A673 (cell line): ENCODE measurements at places on chromosomes 13 and 19. TPM values are rescaled to one million over a fixed set of nuclear protein-coding genes. Genes with fewer than 3 reads are reported as not detected.

SAMD4B gene
- 157 and 168 TPM in 2 replicates for total RNA-seq

MEIS3 gene
- total RNA-seq, result 9.6 and 21.3 TPM in 2 replicates

RASAL3 gene
- total RNA-seq, result 1.1 TPM in 2 replicates

MCEMP1 gene
- 4.0 and 4.1 TPM in 2 replicates for total RNA-seq

IGFL2 gene
- 0.45 and 0.59 TPM in 2 replicates for total RNA-seq

RPL18A gene
- total RNA-seq, result 1,852 and 1,889 TPM in 2 replicates

GPR18 gene
- total RNA-seq, result not detected in 2 replicates

SPATA13 gene
- total RNA-seq, result 55.4 and 58.2 TPM in 2 replicates

CEACAM1 gene
- total RNA-seq, result 0.22 and 0.64 TPM in 2 replicates

SIGLEC10 gene
- not detected in 2 replicates for total RNA-seq

CYP2S1 gene
- 0.19 and 0.24 TPM in 2 replicates for total RNA-seq

PCDH8 gene
- 4.3 and 4.8 TPM in 2 replicates for total RNA-seq

ZGLP1 gene
- total RNA-seq, result 7.2 TPM in 2 replicates
